Muscle of leg (tissue), 16 donors: ENCODE measurements at places on chromosomes 12 and 14.
A peak's percentile ranks its signal among the peaks of the same experiment; 100 is the strongest.

GRCh38 chr12:64568298-64568697, 42.0 kb upstream of the RASSF3 start:
- H3K4me3 ChIP-seq = no peak overlapping the region
- no peak for DNase-seq
- no peaks in the 10 kb centered on the region for H3K36me3 ChIP-seq
- H3K27ac ChIP-seq = no peak overlapping the region
- no peaks in the 10 kb centered on the region for H3K27me3 ChIP-seq

DNA sequence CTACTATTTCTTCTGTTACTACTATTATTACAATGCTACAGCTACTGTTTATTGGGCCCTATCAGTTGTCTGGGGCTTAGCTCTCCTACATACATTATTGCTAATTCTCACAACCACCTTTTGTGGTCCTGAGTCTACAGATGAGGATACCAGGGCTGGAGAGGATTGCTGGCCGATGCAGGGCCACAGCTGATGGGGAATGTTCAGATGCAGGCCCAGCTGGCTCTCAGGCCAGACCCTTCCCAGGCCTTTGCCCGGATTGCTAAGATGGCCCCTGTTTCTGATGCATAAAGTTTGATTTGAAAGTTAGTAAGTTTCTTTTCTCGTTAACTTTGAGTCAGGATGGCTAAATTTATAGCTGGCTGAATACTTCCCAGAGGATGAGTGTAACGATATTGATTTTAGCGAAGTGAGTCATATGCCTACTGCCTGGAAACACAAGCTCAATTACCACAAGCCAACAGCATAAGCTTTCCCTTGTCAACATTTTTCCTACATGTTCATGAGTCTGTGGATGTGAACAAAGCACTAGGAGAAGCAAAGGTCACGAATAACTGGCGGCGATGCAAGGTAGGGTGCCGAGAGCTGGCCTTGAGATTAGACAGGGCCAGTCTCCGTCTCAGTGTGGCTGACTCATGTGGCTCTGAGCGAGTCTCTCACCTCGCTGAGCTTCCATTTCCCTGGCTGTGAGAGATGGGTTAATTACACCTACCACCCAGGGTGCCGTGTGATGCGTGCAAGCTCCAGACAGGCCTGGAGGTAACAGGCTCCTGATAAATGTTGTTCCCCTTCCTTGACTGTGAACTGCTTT, 111.0 kb downstream of the BEGAIN start:
- DNase-seq = no peak
- H3K4me1 ChIP-seq = peaks cover 6% of the 10 kb centered on the region
- H3K27ac ChIP-seq = no peak overlapping the region
- H3K36me3 ChIP-seq = no peaks in the 10 kb centered on the region

DNA sequence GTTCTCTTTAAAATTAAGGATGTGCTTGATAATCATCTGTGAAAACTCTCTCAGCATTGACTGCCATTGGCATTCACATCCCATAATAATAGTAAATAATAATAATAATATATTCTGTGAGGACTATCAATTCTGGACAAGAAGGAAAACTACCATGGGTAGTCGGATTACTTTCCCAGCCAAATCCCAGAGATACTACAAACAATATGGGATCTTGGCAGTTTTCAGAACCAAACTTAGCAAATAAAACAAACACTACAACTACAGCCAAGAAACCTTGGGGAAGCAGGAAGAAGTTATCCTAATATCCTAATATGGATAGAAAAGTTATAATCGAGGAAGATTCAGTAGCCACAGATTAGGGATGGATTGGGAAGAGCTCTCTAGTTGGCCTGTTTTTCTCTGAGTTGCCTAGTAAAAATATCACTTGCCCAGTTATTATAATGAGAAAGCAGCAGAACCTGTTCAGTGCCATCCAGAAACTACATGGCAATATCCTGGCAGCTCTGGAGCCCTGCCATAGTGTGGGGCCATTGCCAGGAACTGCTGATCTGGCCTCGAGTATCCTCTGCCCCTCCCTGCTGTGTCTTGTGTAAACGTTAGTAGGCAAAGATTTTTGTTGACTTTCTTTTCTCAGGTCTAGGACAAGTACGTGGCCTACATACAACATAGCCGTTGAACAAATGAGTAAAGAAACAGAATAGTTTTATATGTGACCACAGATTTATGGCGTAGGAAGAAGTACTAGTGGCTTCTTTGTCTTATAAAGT, 193.5 kb downstream of the SLC2A13 start:
- no peaks in the 10 kb centered on the region for H3K4me1 ChIP-seq
- no peaks in the 10 kb centered on the region for H3K36me3 ChIP-seq
- H3K4me3 ChIP-seq = no peak overlapping the region
- H3K27ac ChIP-seq = no peak overlapping the region
- H3K27me3 ChIP-seq = no peaks in the 10 kb centered on the region

DNA sequence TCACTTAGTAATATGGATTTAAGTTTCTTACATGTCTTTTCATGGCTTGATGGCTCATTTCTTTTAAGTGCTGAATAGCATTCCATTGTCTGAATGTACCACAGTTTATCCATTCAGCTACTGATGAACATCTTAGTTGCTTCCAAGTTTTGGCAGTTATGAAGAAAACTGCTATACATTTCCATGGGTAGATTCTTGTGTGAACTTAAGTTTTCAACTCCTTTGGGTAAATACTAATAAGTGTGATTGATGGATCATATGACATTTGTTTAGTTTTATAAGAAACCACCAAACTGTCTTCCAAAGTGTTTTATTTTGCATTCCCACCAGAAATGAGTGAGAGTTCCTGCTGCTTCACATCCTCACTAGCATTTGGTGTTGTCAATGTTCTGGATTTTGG, 119.2 kb downstream of the NAV3 start:
- H3K27ac ChIP-seq = no peak overlapping the region
- no peaks in the 10 kb centered on the region for H3K4me1 ChIP-seq

DNA sequence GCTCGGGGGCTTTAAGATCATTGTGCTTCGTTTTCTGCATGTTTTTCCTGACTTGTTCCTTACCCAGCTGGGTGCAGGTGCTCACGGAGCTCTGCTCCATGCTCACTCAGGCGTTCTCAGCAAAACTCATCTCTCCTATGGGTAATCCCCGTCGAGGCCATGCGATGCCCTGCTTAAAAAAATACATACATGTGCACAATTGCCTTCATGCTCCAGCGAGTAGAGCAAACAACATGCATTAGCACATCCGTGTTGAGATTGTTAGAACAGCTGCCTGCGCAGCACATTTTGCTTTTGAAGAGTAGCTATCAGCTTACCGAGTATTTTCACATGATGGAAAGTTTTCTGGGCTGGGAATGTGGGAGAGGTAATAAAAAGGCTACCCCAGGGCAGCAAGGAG, 16.2 kb downstream of the AACS start:
- H3K36me3 ChIP-seq = peaks cover 48% of the 10 kb centered on the region
- no peak for DNase-seq
- no peak overlapping the region for H3K4me3 ChIP-seq
- H3K27ac ChIP-seq = peak overlapping the region; percentile 15
- H3K27me3 ChIP-seq = no peaks in the 10 kb centered on the region
- H3K4me1 ChIP-seq = peaks cover 4% of the 10 kb centered on the region

DNA sequence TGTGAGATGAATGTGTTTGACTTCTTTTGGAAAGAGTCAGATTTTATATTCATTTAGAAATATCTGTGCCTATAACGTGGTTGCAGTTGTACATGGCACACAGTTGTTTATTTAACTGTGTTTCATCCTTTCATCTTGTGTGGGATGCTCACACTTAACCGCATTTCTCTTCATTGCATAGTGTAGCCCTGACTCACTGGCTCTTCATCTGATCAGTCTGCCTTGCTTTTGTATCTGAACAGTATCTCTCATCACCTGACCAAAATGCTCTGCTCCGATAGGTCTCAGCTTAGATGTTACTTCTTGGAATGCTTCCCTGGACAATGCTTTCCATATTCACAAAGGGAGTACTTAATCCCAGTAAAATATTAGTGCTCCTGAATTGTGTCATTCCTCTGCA, 83.4 kb downstream of the PDE3A start:
- no peak overlapping the region for H3K4me3 ChIP-seq
- H3K27ac ChIP-seq = no peak overlapping the region
- peaks cover 2% of the 10 kb centered on the region for H3K4me1 ChIP-seq

DNA sequence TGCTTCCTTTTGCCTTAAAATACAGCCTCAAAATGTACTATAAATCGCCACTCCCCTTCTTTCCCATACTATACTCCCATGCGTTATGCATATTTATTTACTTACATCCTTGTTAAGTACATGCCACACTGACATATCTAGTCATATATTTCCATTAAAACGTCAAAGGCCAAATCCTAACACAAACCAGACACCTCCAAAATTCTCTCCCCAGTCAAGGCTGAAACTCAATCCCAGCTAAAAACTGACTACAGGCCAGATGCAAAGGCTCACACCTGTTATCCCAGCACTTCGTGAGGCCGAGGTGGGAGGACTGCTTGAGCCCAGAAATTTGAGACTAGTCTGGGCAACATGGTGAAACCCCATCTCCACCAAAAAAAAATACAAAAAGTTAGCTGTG, 5.7 kb upstream of the CAND1 start:
- H3K4me3 ChIP-seq = no peak overlapping the region
- H3K27ac ChIP-seq = no peak overlapping the region
- H3K4me1 ChIP-seq = peaks cover 2% of the 10 kb centered on the region
- no peak for DNase-seq
- H3K36me3 ChIP-seq = no peaks in the 10 kb centered on the region

DNA sequence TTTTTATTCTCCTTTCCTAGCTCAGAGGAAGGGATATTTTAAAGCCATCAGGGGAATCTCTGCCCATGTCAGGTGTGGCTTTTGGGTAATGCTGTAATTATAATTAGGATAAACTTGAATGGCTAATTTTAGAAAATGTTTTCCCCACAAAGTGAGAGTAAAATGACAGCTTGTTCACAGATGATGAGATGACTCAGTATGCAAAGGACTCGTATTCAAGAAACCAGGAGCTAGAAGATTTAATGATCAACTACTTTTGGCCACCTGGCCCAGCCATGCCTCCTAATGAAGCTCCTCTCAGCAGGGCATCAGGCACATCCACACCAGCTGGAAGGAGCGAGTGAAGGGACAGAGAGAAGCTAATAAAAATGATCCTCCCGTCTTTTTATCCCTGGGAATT, 29.0 kb upstream of the PLEKHG7 start:
- no peaks in the 10 kb centered on the region for H3K4me1 ChIP-seq
- DNase-seq = no peak
- H3K4me3 ChIP-seq = no peak overlapping the region
- H3K27ac ChIP-seq = no peak overlapping the region
- no peaks in the 10 kb centered on the region for H3K36me3 ChIP-seq

DNA sequence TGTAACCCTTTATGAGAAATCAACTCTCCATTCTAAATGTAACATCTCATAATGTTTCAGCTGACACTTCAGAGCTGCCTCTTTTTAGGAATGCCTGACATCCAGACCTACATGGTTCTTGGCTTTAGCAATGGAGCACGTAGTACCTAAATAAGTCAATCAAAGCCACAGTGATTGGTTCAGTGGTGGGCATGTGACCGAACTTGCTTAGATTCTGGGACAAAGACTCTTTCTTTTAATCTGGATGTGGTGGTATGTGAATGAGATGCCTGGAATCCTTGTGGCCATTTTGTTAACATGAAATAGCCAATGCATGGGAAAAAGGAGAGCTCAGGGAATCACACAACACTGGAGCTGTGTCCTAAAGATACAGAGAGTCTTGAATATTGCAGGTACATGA, 11.8 kb downstream of the GPR65 start:
- H3K27ac ChIP-seq = no peak overlapping the region
- no peak for DNase-seq
- H3K27me3 ChIP-seq = no peaks in the 10 kb centered on the region
- H3K4me3 ChIP-seq = no peak overlapping the region

DNA sequence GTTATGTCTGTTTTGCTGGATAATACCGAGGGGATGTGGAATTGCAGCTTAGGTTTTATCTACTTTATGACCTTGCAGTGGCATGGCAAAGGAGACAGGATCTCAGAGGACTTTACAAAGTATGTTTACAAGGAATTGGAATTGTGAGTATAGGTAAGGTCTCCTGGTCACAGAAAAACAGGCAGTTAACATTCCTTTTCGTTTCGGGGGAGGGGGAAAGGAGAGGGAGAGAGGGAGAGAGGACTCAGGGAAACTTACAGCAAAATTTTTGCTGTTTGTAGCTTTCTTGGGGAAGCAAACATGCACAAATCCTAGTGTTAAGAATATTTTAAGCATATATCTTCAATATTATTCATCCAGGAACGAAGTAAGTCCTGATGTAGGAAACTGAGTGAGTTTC, 590.5 kb upstream of the LRFN5 start:
- H3K36me3 ChIP-seq = no peaks in the 10 kb centered on the region
- no peak overlapping the region for H3K4me3 ChIP-seq
- no peaks in the 10 kb centered on the region for H3K4me1 ChIP-seq
- H3K27me3 ChIP-seq = no peaks in the 10 kb centered on the region

DNA sequence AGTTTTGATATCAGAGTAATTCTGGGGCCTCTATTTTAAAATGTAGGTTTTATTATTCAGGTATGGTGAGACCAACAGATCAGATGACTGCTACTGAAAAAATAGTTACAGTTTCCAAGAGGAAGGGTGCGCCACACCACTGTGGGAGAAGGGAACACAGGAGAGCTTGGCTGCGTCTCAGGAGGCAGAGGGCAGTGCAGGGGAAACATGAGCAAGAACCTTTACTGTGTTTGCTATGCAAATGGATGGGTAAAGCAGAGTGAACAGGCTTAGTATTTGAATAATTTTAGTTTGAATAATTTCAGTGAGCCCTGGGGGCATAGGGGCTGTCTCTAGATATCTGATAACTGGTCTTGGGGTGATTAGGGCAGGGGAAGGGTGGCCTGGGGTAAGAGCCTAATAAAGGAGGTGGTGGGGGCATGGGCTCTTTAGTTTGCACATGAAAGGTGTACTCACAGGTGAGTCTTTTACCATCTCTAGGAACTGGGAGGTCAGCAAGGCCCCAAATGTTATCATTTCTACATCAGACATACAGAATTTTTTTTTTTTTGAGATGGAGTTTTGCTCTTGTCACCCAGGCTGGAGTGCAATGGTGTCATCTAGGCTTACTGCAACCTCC, 196.8 kb upstream of the NEDD1 start:
- no peaks in the 10 kb centered on the region for H3K4me1 ChIP-seq
- no peak overlapping the region for H3K27ac ChIP-seq
- no peak overlapping the region for H3K4me3 ChIP-seq
- DNase-seq = peak; percentile 6

DNA sequence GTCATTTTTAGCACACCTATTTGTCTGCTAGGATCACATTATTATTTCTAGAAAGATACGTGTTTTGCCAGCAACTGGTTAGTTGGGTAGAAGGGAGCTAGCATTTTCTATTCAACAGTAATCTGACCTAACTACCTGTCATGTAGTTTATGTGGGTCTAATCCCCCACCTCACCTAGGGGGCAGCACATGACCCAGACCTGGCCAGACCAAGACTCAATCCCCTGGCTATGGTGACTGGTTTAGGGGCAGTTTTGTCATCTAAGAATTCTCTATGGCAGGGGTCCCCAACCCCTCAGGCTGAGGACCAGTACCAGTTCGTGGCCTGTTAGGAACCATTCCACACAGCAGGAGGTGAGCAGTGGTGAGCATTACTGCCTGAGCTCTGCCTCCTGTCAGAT, 29.5 kb upstream of the EVL start:
- H3K4me3 ChIP-seq = no peak overlapping the region
- H3K27ac ChIP-seq = no peak overlapping the region
- no peaks in the 10 kb centered on the region for H3K36me3 ChIP-seq
- DNase-seq = no peak
- H3K4me1 ChIP-seq = no peaks in the 10 kb centered on the region
- no peaks in the 10 kb centered on the region for H3K27me3 ChIP-seq
